ENCODE measurements at places on chromosomes 1 and 21. TPM values are rescaled to one million over a fixed set of nuclear protein-coding genes. Genes with fewer than 3 reads are reported as not detected.
A peak's percentile ranks its signal among the peaks of the same experiment; 100 is the strongest.

GRCh38 chr1:147336291-147336690 is 93.8 kb downstream of the CHD1L start:
- peaks cover 26% of the 10 kb centered on the region for H3K27me3 ChIP-seq
- no peaks in the 10 kb centered on the region for H3K36me3 ChIP-seq
- no peaks in the 10 kb centered on the region for H3K4me1 ChIP-seq
- H3K4me3 ChIP-seq = no peak overlapping the region

DNA sequence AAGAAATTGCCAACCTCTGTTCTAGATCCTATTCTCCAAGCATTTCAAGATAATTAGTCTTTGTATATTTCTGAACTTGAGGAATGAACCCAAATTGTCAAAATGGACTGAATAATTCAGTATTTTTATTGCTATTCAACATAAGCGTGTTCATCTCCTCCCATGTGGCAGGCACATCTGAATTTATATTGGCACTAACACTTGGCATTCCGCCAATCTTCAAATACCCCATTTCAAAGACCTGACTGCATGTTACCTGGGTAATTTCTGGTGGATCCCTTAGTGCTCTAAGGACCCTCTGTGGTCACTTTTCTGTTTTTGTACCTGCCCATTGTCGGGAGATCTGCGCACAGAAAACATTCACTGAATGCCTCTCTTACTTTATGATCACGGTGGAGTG is 66.6 kb downstream of the BACE2 start:
- no peak for DNase-seq
- no peaks in the 10 kb centered on the region for H3K4me1 ChIP-seq
- no peaks in the 10 kb centered on the region for H3K27me3 ChIP-seq
- H3K27ac ChIP-seq = no peak overlapping the region

DNA sequence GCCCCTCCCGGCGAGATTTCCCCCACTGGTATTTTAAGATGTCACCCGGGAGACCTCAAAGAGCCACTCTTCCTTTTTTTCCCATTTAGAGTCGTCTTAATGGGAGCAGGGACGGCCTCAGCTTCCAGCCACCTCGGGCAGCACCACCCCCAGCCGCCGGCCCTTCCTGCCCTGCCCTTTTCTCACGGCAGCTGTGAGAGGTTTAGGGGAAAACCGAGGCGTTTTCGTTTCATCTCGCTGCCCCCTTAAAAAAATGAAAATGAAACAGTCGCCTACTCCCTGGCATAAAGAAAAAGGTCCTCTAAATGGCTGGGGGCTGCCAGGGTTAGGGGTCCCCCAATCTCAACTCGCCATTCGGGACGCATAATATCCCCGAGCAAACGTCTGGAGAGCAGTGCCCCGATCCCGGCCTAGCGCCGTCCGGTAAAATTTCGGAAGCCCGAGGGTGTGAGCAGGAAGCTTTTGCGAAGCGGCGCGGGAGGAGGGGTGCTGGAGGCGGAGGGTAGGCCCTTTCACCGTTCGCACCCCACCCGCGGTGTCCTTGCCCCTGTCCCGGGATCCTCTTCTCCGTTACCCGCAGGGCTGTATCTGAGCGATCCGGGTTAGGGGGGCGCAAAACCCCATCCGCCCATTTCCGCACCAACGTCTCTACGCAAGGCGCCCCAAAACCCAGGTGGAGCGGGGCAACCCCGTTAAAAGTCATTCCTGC is 1.2 kb downstream of the RUNX3 start:
- no peak overlapping the region for H3K27ac ChIP-seq
- H3K27me3 ChIP-seq = peaks cover 99% of the 10 kb centered on the region
- H3K4me3 ChIP-seq = peak overlapping the region; percentile 52
- peaks cover 48% of the 10 kb centered on the region for H3K4me1 ChIP-seq
- DNase-seq = no peak

- peaks cover 98% of the 10 kb centered on the region for H3K36me3 ChIP-seq
- no peak overlapping the region for H3K4me3 ChIP-seq
- H3K27me3 ChIP-seq = no peaks in the 10 kb centered on the region
- H3K4me1 ChIP-seq = no peaks in the 10 kb centered on the region
- H3K27ac ChIP-seq = no peak overlapping the region
These were observed 76.3 kb downstream of the OBSCN start for GRCh38 chr1:228284148-228284495.

DNA sequence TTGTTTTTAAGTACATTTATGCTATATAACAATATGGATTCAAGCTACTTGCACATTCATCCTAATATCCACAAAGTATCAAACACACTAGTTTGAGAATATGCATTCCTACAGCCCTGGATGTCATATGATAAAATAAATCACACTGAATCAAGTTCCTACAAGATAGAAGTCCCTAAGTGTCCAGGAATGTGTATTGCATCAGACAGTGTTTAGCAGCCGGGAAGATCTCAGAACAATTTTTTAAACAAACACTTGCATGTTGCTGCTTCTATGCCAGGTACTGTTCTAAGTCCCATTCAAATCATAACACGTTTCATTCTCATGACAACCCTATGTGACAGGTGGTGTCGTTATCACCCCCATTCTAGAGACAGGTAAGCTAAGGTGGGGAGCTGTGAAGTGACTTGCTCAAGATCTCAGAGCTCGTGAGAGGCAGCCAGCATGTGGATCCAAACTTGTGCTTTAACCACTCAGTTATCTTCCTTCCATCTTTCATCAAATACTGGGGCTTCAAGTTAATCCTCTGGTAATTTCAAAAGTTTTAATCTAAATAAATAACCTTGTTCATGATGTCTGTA is 68.3 kb upstream of the KIF26B start:
- H3K4me3 ChIP-seq = no peak overlapping the region
- no peaks in the 10 kb centered on the region for H3K4me1 ChIP-seq
- no peak for DNase-seq

- H3K4me3 ChIP-seq = no peak overlapping the region
- H3K27ac ChIP-seq = no peak overlapping the region
- no peaks in the 10 kb centered on the region for H3K4me1 ChIP-seq
These were observed 171.6 kb downstream of the S1PR1 start for GRCh38 chr1:101408212-101409042.

Gene LRP8
- 1.8 TPM for total RNA-seq

Gene OPTC
- total RNA-seq = not detected

Gene TAF13
- 71.6 TPM for total RNA-seq

Gene LHX8
- not detected for total RNA-seq
